Activated naive CD4-positive, alpha-beta T cell treated with Interleukin-2 at 50 U/mL for 16 hours (primary cell): ENCODE measurements at places on chromosomes 3 and 15.

DNA sequence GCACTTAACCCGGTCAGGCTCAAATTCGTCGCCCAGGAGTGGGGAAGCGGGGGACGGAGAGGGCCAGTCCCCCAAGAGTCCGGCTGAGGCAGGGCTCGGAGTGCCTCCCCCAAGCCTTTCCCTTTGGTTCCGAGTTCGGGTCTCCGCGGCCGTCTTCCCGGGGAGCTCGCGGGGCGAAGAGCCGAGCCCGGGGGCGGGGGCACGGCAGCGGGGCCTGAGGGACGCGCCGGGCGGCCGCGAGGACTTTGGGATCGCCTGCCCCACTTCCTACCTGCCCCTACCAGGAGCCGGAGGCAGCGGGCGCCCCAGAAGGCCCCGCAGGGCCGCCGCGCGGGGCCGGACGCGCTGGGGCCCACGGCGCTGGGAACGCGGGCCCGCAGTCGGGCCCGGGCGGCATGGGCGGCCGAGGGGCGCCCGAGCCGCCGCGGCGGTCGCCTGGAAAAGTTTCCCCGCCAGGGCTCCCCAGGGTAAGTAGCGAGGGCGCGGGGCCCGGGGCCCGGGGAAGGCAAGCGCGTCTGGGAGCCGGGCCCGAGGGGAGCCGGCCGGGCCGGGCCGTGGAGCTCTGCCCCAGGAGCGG lies 2.8 kb downstream of the FURIN start:
- peak; percentile 30 for DNase-seq

DNA sequence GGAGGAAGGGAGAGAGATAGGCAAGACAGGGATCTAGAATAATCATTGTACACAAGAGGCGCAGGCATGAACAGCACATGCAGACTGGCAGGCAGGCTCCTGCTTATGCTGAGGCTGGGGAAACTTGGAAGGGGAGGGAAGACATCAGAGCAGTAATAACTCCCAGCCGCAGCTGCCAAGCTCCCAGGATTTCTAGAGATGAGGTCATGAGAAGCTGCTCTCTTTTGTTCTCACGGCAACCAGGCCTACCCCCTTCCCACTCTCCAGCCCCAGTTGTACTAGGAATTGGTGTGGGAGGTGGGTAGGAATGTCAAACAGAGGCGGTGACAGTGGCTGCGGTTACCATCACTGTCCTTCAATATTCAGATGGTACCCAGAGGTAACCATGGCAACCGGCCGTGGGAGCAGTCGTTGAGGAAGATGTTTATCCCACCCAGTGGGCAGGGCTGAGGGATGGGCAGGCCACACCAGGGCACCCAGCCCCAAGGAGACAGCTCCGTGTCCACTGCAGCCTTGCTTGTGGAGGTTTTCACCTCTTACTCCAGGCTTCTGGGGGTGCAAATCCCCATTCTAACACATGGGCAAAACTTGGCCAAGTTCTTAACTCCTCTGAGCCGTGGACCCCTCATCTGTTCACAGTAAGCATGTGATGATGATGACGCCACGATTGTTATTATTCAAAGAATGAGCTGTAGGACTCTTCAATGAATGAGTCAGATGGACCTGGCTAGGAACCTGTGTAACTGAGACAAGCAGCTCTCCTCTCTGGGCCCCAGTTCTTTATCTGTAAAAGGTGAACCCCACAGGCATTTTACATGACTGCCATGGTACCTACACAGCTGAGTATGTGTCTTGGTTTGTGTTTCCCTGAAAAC lies 360.8 kb upstream of the PROK2 start:
- no peak for DNase-seq

DNA sequence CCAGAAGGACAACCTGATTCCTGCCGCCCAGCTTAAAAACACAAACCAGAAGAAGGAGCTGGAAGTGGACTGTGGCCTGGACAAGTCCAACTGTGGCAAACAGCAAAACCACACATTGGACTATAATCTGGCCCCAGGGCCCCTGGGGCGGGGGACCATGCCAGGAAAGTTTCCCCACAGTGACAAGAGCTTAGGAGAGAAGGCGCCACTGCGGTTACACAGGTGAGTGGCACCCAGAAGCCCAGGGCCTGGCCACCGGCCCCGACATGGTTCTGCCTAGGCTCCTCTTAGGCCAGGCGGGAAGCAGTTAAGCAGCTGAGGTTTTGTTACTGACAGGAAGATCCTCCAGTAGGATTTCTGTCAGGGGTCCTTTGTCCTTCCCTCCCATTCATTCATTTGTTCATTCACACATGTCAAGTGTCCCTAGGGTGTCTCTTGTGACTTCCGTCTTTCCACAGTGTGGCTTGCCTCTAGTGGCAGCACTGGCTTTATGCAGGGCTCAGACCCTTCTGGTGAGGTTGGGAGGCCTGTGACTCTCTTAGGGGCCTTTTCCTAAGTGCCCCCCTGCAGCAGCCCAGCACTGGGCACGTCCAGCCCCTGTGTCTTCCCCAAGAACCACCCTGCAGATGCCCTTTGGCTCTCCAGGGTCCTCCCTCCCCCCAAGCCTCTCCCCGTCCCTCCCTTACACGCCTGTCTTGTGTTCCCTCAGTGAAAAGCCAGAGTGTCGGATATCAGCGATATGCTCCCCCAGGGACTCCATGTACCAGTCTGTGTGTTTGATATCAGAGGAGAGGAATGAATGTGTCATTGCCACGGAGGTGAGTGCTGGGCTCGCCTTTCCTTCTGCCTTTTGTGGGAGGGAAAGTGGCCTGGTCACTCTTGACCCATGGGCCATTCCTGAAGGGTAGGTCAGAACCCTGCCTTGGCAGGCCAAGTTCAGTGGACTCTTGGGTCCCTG lies 7.8 kb downstream of the DLL4 start:
- no peak for DNase-seq

DNA sequence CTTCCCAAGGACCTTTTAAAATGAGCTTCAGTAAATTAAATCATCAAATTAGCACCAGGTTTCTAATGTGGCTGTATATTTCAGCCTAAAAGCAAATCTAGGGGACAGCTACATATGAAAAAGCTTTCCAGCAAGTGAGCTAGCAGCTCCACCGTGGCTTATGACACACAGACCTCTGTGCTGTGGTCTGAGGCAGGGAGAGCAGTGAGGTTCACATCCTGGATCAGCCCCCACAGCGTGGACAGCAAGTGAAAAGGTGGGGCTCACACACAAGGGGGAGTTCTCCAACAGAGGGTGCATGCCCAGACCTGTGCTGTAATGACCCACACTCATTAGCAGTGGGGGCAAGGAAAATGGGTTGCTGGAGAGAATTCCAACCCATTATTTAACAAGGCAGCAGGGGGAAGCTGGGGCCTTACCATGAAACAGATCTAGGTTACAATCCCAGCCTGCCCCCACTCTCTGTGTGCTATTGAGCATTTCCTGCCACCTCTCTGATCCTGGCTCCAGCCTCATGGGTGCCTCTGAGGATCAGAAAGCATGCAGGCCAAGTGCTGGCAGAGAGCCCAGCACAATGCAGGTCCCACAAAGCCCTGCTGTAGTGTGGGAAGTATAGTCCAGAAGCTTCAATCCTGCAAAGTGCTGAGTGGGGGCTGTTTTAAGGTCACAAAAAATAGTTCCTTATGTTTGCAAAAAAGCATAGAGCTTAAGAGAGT lies 48.2 kb downstream of the RASGRF1 start:
- DNase-seq: no peak

DNA sequence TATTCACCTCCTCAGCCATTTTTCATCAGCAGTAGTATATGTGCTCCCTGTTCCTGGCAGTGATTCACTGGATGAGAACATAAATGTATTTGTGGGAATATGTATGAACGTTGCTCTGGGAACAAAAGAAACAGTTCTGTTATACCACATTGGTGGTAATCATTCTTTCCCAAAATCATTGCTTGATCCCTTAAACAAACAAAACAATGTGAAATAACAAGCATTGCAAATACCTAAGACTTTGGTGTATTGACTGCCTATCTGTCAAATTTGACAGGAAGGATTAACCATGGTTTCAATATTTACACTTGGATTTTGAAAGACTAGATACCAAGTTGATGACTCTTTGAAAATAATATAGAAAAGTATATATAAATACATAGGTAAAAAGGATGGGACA lies 284.1 kb downstream of the FHIT start:
- DNase-seq: no peak

DNA sequence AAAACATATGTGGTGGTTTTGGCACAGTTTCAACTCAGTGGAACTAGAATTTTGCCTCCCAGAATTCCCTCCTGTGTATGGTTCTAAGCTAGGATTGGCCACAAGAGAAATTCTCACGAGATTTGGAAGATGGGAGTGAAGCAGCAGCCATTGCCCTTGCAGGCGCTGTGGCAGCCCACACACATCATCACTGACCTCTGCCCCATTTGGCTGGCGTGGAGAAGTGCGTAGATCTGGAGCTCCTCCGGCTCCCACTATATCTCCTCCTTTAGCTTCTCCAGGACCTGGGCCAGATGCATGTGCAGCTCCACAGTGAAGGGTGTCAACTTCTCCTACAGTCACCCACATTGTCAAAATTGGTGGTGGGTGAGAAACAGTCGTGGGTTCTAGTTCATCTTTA lies 199.6 kb downstream of the EFHB start:
- DNase-seq: no peak

GRCh38 chr15:88697276-88697675 lies 58.5 kb downstream of the ISG20 start:
- DNase-seq: no peak

- DNase-seq: no peak
Measured at GRCh38 chr3:76367281-76367680, 581.9 kb upstream of the ZNF717 start.

DNA sequence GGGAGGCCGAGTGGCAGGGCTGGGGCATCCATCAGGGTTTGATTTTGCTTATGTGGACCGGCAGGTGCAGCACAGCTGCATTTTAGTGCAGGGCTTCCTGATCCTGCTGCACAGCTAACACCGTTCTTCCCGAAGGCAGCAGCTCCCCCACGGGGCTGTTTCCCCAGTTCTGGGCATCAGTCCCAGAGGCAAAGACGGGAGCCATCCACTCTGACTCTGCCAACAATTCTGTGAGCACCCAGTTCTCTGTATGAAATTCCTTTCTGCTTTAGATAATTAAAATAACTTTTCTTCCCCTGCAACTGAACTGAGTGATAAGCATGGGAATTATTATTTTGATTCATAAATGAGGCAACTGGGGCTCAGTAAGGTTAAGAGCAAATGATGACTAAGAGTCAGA lies 262.9 kb upstream of the ATP10A start:
- no peak for DNase-seq

DNA sequence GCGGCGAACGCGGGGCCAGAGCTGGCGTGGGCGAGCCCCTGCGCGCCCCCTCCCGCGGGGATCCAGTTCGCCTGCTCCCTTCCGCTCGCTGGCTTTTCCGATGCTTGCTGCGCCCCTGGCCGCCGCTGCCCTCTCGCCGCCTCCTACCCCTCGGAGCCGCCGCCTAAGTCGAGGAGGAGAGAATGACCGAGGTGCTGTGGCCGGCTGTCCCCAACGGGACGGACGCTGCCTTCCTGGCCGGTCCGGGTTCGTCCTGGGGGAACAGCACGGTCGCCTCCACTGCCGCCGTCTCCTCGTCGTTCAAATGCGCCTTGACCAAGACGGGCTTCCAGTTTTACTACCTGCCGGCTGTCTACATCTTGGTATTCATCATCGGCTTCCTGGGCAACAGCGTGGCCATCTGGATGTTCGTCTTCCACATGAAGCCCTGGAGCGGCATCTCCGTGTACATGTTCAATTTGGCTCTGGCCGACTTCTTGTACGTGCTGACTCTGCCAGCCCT lies 721 bp downstream of the P2RY1 start:
- DNase-seq: no peak

DNA sequence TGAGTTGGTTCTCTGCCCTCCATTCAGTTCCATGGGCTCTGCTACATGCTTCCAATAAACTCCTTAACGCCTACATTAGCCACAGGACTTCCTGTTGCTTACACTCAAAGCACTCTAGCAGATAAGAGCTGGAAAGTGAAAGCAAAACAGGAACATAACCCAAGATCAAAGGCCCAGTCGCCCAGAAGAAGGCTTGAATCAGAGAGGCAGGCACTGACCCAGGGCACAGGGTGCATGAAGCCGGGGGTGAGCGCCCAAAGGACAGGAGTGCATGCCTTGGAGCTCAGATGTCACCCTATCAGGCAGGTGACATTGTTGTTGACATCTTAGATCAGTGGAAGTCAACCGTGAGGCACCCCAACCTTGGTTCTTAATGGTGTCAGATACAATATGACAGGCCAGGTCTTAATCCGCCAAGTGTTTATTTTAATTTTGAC lies 235.1 kb downstream of the UACA start:
- DNase-seq: peak; percentile 49

DNA sequence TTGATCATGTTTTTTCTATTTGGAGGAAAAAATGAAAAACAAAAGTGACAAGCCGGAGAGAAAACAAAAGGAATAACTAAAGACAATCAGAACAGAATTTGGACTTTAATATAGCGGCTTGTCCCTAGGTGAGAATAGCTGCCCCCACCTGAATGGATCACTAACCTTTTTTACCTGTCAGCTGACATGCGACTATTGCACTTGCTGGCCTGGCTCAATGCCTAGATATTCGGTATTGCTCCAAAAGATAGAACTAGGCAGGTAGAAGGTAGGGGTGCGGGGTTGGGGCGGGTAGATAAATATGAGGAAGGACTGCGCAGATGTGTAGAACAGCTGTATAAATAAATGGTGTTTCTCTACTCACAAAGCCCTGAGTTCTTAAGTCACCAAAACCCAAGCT lies 650 bp upstream of the MORC1 start:
- DNase-seq: no peak
